Fibroblast of skin of abdomen (primary cell): ENCODE measurements at places on chromosomes 1 and 21.

DNA sequence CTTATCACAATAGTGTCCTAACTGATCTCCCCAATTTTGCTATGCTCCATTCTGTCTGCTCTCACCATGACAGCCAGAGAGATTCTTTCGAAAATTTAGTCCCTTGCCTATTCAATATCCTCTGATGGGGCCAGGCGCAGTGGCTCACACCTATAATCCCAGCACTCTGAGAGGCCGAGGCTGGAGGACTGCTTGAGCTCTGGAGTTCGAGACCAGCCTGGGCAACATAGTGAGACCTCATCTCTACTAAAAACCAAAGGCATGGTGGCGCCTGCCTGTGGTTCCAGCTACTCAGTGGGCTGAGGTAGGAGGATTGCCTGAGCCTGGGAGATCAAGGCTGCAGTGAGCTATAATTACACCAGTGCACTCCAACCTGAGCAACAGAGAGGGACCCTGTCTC, 16.1 kb upstream of the PDZK1IP1 start:
- no peak for DNase-seq

DNA sequence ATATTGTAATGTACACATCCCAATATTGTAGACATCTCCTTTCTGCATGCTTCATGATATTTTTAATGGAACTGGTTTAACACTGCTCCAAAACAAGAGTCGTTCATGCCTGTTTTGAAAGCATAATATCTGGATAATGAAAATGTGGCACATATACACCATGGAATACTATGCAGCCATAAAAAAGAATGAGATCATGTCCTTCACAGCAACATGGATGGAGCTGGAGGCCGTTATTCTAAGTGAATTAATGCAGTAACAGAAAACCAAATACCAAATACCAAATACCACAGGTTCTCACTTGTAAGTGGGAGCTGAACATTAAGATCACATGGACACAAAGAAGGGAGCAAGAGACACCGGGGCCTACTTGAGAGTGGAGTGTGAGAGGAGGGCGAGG, 92.2 kb upstream of the C1orf105 start:
- no peak for DNase-seq

- DNase-seq, result peak; percentile 76
These were observed 65.4 kb downstream of the RUNX1 start for GRCh38 chr21:34983680-34984086.

DNA sequence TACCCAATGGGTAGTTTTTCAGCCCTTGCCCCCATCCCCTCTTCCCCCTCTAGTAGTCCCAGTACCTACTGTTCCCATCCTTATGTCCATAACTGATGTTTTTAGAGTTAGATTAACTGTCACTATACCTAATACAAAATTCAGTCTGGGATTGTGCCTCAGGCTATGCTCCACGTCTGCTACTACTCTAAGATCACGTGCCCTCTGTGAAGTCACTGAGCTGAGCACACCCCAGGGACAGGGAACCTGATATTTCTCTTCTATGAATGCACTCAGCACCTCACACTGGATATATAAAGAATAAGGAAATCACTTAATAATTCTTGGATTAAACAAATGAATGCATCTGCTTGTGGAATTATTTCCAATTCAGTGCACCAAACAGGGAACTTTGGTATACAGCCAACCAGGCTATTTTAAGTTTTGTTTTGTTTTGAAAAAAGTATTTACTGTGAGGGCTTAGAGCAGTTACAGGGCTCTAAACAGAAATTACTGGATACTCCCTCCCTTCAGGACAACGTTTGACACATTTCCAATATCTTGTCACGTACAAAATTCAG, 307.9 kb downstream of the SMYD3 start:
- no peak for DNase-seq

DNA sequence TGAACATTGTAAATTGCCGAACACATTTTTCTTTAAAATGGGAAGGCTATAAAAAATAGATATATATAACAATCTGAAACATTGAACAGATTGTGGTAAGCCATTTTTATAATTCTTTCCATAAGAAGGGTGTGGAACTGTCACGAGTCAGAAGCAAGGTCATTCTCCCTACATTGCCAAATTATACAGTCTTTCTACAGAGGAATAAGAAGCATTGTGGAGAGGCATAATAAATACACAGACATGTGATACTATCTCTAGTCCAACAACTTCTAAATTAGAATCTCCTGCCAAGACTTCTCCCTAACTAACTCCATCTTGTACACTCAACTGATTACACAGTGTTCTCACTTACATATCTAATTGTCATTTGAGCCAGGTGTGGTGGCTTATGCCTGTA, 227.9 kb downstream of the CENPF start:
- DNase-seq, result peak; percentile 35
